ENCODE measurements at places on chromosomes 2 and 18.

- H3K27me3 ChIP-seq, result peaks cover 15% of the 10 kb centered on the region
- H3K36me3 ChIP-seq, result peaks cover 12% of the 10 kb centered on the region
- no peak for DNase-seq
These were observed 273.3 kb downstream of the GLI2 start for GRCh38 chr2:121008975-121009374.

GRCh38 chr2:80246534-80246933 lies 58.0 kb downstream of the LRRTM1 start:
- peaks cover 7% of the 10 kb centered on the region for H3K4me1 ChIP-seq
- no peak overlapping the region for H3K4me3 ChIP-seq
- no peaks in the 10 kb centered on the region for H3K36me3 ChIP-seq
- DNase-seq, result no peak
- H3K27ac ChIP-seq, result no peak overlapping the region

DNA sequence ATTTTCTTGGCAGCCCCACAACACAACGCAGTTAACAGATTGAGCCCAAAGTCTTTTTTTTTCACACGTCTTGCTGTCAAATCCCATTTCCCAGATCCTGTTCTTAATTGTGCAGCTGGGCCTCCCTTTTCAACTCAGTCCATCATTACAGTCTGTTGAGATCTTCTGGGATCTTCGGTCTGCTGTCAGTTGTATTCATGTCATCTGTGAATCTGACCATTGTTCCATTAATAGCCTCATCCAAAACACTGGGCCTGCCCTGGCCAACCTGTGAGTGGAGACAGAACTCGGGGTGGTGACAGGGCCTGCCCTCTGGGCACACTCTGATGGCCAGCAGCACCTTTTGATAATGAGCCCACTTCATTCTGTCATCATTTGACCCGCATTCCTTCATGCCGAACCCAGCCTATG lies 39.7 kb upstream of the SEMA4C start:
- peaks cover 45% of the 10 kb centered on the region for H3K4me1 ChIP-seq
- no peaks in the 10 kb centered on the region for H3K27me3 ChIP-seq
- H3K4me3 ChIP-seq, result no peak overlapping the region
- no peaks in the 10 kb centered on the region for H3K36me3 ChIP-seq
- peak overlapping the region; percentile 58 for H3K27ac ChIP-seq
- no peak for DNase-seq

DNA sequence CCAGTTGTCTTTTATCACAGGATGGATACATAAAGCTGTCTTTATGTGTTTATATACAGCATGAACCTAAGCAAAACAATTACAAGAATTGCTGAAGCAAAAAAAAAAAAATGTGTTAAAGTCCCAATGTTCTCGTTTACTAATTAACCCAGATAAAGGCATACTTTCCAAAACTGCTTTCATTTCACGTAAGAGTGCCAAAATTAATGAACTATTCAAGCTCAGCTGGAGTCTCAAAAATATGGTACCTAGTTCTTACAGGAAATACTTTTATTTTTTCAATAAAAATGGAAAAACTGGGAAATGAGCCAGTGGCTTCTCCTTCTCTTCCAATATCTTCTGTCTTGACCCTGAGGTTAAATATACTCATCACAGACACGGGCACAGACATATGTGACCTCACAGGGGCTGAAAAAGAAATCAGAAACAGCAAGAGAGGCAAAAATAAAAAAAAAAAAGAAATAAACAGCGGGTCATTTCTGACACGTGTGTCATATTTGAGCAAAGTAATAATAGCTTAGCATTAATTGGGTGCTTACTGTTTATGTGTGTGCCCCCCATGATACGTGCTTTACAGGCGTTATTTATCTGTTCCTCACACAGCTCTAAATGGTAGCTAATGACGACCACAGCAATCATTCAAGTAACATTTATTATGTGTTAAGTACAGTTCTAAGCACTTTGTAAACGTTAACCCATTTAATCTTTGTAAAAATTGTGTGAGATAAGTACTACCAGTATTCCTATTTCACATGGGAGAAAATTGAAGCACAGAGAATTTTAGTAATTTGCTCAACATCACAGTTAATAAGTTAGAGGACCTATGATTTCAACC lies 158.0 kb upstream of the MMADHC start:
- no peak overlapping the region for H3K4me3 ChIP-seq
- DNase-seq, result no peak
- no peaks in the 10 kb centered on the region for H3K36me3 ChIP-seq

GRCh38 chr2:53750041-53750768 lies 17.4 kb upstream of the CHAC2 start:
- no peak overlapping the region for H3K27ac ChIP-seq
- no peak overlapping the region for H3K4me3 ChIP-seq
- H3K36me3 ChIP-seq, result peaks cover 24% of the 10 kb centered on the region
- peaks cover 12% of the 10 kb centered on the region for H3K4me1 ChIP-seq
- DNase-seq, result no peak

- no peaks in the 10 kb centered on the region for H3K4me1 ChIP-seq
- no peaks in the 10 kb centered on the region for H3K36me3 ChIP-seq
- no peak overlapping the region for H3K4me3 ChIP-seq
- no peak for DNase-seq
- H3K27me3 ChIP-seq, result no peaks in the 10 kb centered on the region
These were observed 512.5 kb upstream of the LRRTM4 start for GRCh38 chr2:78034706-78035105.

DNA sequence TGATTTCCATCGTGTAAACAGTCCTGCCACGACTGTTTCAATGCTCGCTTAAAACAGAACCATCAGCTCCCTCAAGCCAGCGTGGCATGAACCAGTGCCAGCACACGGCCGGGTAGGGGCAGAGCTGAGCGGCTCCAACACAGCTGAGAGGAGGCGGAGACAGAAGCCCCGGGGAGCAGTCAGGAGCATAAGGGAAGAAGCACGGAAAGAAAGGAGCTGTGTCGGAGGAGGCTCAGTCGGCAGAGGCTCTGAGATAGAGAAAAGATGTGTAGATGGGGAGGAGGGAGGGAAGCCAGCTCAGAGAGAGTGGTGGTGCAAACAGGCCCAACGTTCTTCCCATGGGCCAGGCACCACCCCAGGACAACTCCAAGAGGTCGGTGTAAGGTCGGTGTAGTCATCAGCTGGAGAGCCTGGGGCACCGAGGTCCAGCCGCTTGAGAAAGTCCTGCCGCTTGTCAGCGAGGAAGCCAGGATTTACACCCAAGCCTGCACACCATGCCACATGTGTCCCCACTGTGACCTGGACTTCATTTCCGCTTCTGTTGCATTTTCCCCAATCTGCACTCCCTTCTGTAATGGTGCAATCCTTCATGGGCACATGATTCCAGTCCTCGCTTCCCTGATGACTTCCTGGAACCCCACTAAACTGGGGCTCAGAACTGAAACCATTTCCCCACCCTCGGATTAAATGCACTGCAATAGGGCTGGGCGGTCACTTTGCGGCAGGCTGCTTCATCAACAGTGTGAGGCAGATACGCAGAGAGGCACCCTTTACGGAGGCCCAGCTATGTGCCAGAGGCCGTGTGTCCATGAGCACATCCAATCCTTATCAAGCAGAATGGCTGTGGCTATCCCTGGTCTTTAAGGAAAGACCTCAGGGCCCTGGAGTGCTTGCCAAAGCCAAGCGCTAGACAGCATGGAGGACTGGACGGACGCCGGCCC lies 43.5 kb downstream of the CYP27C1 start:
- peaks cover 7% of the 10 kb centered on the region for H3K27me3 ChIP-seq
- H3K36me3 ChIP-seq, result no peaks in the 10 kb centered on the region
- H3K27ac ChIP-seq, result no peak overlapping the region
- H3K4me1 ChIP-seq, result no peaks in the 10 kb centered on the region
- no peak for DNase-seq

DNA sequence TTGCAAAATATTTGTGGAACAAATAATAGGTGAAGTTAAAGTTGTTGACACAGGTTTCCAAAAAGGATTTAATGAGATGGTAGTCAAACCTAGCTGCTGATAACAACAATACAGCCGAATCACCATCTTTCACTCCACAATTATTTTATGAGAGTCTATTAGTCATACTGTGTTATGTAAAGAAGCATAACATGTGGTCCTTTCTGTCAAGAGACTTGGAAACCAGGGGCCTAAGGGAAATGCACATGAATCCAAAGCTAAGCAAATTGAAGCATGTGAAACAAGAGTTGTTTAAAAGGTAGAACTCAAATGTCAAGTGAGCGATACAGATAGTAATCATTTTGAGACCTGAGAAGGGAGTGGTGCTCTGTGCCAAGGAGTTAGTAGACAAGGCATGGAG lies 16.0 kb downstream of the CD28 start:
- H3K4me3 ChIP-seq, result peak overlapping the region; percentile 82
- peak overlapping the region; percentile 98 for H3K27ac ChIP-seq
- DNase-seq, result no peak
- peaks cover 25% of the 10 kb centered on the region for H3K36me3 ChIP-seq

DNA sequence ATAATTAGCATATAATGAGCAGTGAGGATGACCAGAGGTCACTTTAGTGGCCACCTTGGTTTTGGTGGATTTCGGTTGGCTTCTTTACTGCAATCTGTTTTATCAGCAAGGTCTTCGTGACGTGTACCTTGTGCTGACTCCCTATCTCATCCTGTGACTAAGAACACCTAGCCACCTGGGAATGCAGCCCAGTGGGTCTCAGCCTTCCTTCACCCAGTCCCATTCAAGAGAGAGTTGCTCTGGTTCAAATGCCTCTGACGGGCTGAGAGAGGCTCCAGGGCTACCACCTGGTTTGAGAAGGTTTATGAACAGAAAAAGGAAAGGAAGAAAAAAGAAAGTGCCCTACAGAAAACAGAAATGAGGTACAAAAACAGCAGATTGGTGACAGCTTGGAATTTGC lies 738.7 kb downstream of the SOCS6 start:
- H3K27ac ChIP-seq, result no peak overlapping the region
- no peaks in the 10 kb centered on the region for H3K4me1 ChIP-seq
- no peaks in the 10 kb centered on the region for H3K36me3 ChIP-seq
- no peak for DNase-seq
- no peaks in the 10 kb centered on the region for H3K27me3 ChIP-seq
- no peak overlapping the region for H3K4me3 ChIP-seq

- H3K4me3 ChIP-seq, result peak overlapping the region; percentile 53
- peaks cover 13% of the 10 kb centered on the region for H3K4me1 ChIP-seq
- H3K27me3 ChIP-seq, result no peaks in the 10 kb centered on the region
- DNase-seq, result no peak
- peak overlapping the region; percentile 78 for H3K27ac ChIP-seq
- H3K36me3 ChIP-seq, result peaks cover 70% of the 10 kb centered on the region
These were observed 15.4 kb upstream of the STAT1 start for GRCh38 chr2:191029280-191029950.

GRCh38 chr2:40416486-40416885 lies 35.4 kb downstream of the SLC8A1 start:
- no peak overlapping the region for H3K4me3 ChIP-seq
- no peak for DNase-seq
- H3K4me1 ChIP-seq, result no peaks in the 10 kb centered on the region
- H3K27me3 ChIP-seq, result no peaks in the 10 kb centered on the region

- no peak overlapping the region for H3K4me3 ChIP-seq
- H3K4me1 ChIP-seq, result peaks cover 8% of the 10 kb centered on the region
- no peak overlapping the region for H3K27ac ChIP-seq
- no peak for DNase-seq
These were observed 13.6 kb upstream of the ZSCAN30 start for GRCh38 chr18:35303610-35304009.

DNA sequence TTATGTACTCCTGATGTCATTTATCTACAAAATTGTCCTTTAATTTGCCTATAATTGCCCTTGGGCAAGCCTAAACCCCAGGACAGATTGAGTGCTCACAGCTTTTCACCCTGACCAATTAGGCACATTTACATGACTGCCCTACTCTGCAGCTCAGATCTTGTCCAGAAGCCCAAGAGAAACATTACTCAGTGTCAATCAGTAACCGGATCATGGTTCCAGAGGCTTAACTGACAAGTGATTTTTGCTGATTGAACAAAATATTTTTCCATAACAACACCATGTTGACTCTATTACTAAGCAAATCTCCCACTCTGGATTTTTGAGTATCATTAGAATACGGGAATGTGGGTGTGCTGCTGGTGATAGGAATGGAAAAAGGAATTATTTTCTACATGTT lies 465.4 kb upstream of the TNP1 start:
- peaks cover 22% of the 10 kb centered on the region for H3K36me3 ChIP-seq
- H3K27ac ChIP-seq, result no peak overlapping the region
- H3K4me3 ChIP-seq, result no peak overlapping the region
- H3K4me1 ChIP-seq, result no peaks in the 10 kb centered on the region

DNA sequence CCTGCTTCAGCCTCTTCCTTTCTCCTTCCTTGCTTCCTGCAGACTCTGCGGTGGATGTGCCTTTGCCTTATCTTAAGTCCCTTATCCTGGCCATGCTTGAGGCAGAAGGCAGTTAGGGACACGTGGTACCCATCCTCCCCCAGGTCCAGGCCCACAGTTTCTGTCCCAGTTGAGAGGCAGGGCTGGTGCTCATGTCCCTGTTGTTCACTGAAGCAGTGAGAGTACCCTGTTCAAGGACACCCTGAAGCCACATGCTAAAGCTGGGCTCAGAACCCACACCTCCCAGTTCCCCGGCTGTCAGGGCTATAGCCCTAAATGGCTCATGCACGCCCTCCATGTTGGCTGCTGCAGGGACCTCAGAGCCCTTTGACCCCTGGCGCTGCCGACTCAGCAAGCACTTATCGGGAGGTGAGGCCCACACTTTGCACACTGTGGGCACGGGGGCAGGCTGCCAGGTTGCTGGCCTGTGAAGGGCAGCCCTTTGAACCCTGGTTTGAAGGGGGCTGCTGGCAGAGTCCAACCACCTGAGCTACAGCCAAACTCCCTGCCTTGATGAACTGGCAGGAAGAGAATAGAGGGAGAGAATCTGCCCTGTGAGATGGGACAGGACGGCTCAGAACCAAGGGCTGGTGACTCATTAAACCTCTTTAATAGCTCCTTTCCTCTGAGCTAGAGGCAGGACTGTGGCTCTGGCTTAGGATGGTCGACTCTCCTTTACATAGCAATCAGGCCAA lies 6.3 kb downstream of the KHK start:
- H3K4me3 ChIP-seq, result no peak overlapping the region
- H3K27ac ChIP-seq, result no peak overlapping the region
- H3K36me3 ChIP-seq, result no peaks in the 10 kb centered on the region
- no peak for DNase-seq

DNA sequence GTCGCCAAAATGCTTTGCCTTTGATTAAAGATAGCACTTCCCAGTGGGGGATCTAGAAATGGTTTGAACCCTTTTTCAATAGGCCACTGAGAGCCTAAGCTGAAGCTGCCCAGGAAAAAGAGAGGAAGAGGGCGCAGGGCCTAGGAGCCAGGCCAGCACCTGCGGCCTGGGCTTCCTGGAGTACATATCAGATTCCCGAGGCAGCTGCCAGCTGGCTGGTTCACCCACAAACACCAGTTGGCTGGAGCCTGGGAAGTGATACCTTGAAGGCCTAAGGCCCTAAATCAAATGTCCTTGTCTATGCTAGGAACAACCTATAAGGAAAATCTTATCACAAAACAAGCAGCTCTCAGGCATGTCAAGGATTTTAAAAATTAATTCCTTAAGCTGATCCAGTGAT lies 37.1 kb downstream of the ANKRD44 start:
- peak overlapping the region; percentile 3 for H3K4me3 ChIP-seq
- H3K27ac ChIP-seq, result peak overlapping the region; percentile 83
- peaks cover 12% of the 10 kb centered on the region for H3K36me3 ChIP-seq
- DNase-seq, result no peak

Measured in naive thymus-derived CD8-positive, alpha-beta T cell (primary cell).